ENCODE measurements at places on chromosomes 5 and 9. TPM values are rescaled to one million over a fixed set of nuclear protein-coding genes. Genes with fewer than 3 reads are reported as not detected.

DNA sequence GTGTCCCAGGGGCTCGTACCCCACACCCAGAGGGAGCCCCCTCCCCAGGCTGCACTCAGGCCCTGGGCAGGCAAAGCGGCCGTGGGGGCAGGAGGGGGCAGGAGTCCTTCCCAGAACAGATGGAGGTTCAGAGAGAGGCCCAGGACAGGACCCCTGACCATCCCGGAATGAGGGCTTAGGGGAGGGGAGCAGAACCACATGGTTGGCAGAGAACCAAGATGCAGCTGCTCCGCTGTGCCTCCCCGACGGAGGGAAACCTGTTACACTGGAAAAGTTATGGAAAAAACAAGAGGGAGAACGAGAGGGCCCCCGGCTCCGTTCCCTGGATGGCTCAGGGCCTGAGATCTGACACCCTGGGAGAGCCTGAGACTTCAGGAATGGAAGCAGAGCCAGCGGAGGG lies 22.7 kb downstream of the SLC12A7 start:
- DNase-seq: peak; percentile 28

DNA sequence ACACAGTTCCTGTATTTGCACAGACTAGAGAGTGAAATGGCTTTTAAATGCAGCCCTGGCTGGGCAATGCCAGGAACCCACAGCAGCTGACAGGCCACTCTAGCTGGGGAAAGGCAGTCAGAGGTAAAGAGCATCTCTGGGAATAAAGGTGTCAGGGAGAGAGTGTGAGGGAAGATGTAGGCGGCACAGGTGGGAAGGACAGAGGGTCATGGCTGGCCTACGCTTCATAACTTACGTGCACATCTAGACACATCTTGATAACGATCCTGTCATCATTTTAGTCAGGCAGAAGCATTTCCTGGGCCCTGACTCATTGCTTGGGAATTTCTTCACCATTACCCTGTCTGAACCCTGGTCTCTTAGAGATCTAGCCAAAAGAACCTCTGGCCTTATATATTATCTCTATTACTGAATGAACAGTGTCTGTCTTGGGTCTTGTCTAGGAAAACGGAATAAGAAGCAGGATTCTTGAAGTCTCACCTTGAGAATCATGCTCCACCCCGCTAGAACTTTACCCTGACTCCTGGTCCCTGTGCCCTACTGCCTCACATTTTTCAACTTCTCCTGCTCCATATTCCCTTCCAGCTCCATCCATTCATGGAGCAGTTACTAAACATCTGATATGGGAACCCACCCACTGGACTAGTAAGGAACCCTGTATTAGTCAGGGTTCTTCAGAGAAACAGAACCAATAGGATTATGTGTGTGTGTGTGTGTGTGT lies 106.4 kb upstream of the ELL2 start:
- peak; percentile 78 for DNase-seq

- no peak for DNase-seq
Measured at GRCh38 chr9:92737216-92737606, 27.4 kb downstream of the BICD2 start.

DNA sequence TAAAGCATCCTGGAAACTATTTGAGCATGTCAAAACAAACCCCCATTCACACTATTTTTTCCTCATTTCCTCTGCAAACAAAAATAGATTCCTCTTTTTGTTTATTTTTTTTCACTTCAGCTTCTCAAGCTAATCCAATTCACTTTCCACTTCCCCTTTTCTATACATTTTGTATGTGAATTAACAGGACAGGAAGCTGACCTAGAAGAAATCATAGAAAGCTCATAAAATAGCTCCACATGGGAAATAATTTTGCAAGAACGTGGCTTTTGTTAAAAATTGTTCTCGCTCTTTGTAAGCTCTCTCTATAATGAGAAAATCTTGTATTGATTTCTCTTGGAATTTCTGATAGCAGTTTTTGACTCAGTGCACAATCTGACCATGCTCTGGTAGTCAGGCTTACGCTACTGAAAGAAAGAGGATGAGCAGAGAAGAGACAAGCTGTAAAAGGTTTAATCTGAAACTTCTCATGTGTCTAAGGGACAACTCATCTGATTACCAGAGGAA lies 215.8 kb downstream of the ADAMTS12 start:
- no peak for DNase-seq

DNA sequence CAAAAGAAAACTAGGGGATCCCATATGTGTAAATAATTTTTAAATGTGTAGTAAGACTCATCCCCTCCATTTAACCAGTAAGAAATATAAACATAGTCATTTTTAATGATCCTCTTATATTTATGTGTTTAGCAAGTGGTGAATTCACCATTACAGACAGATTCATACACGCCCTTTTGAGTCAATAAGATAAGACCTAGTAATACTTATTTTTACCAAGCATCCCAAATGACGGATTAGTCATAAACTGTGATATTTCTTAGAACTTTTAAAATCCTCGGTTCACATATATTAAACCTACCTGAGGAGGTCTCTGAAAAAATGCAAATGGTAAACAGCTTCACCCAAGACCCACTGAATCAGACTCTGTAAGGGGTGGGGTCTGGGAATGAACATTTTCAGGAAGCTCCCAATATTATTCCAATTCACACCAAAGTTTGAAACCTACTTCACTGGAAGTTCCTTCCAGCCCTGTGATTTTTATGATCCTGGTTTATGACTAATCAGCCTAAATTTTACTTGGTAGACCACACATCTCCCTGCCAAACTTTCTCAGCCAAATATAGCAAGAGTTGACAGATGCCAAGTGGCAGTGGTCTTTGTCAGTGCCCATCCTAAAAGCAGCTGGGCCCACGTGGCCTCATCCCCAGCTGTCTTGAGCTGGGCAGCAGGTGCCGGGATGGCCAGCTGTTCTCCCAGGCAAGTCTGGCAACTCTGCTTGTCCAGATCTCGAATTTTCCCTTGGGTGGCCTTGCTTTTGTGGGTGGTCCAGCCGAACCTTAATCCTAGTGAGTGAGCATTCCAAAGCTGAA lies 559.0 kb upstream of the RGMB start:
- DNase-seq: no peak

- no peak for DNase-seq
Measured at GRCh38 chr5:97297063-97297703, 114.1 kb upstream of the RIOK2 start.

GRCh38 chr5:142962174-142962533 lies 192.0 kb downstream of the ARHGAP26 start:
- no peak for DNase-seq

DNA sequence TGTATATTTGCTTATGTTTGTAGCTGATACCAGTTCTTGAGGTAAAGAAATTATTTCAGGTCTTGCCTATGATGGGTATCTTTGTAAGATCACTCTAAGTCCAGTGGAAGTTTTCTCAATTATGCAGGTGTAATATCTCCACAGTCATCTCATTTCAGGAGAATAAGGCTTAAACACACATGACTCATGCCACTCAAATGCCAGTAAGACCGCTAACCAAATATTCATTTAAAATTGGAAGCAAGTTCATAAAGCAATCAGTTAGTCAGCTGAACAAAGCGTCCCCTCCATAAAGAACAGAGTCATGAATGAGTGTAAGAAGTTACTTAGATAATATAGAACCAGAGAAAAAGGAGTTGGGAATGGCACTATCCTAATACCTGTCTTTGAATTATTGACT lies 248.7 kb downstream of the LURAP1L start:
- DNase-seq: no peak

- no peak for DNase-seq
Measured at GRCh38 chr5:127885176-127885575, 182.0 kb downstream of the CCDC192 start.

GABRA1 gene
- 2.9 TPM for total RNA-seq

NR2F1-AS1 gene
- total RNA-seq: 44.1 TPM

FCN2 gene
- total RNA-seq: not detected

LHX3 gene
- total RNA-seq: 0.24 TPM

All from umbilical cord (tissue), 2 donors.